NCI-H524 treated with DMSO at 0.1 percent for 48 hours (cell line): ENCODE measurements at places on chromosomes 16 and 17.
A peak's percentile ranks its signal among the peaks of the same experiment; 100 is the strongest.

GRCh38 chr16:12193692-12194091 lies 217.2 kb downstream of the SNX29 start:
- no peak for DNase-seq

DNA sequence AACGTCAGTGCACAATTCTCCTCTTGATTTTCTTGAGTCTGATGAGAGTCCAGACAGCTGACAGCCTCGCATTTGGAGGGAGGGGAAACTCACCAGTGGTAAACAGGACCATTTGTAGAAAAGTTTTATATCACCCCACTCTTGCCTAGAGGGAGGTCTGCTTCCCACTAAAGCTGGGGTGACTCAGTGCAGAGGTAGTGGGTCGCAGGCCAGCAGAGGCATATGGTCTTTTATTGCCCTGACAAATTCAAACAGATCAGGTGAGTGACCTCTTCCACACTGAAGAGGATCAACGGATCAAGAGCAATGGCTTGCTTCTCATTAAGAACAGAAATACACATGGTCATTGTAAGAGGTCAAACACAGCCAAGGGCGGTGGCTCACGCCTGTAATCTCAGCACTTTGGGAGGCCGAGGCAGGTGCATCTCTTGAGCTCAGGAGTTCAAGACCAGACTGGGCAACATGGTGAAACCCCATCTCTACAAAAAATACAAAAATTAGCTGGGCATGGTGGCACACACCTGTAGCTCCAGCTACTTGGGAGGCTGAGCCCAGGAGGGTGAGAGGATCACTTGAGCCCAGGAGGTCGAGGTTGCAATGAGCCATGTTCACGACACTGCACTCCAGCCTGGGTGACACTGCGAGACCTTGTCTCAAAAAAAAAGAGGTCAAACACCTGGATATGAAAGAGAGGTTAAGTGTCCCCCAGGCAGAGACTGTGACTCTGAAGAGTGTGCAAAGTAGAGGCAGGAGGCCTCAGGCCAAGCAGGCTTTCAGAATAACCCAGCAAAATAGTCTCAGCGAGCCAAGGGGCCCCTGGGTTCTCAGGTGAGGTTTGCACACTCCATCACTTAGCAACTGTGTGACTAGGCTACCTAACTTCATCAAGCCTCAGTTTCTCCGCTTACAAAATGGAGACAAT lies 56.5 kb upstream of the ERN1 start:
- DNase-seq = no peak

DNA sequence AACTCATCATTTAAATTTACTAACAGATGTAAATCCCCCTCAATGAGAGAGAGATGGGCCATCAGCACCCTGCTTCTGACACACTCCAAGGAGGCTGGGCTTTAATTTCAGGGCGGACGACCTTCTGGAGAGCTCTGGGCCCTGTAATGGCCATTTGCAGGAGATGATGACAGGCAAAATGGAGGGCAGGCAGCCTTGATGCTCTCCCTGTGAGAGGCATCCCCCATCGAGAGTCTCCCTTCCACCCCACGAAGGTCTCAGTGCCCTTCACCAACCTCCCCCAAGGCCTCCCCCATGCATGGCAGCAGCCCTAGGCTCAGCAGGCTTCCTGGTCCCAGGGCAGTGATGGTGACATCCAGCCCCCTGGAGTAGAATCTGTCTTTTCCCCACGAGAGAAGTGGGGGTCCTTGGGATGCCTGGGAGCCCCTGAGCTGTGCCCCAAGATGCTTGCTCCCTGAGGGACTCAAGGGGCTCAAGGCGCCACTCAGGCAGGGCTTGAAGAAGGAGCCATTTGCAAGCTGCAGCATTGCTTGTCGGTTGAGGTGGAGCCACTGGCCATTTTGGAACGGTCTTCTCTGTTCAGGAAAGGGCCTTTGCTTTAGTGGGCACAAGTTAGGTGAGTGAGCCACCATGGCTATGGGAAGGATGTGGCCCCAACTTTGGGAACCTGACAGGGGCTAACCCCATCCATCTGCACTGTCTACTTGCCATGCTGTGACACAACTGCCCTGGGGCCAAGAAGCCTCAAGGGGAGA lies 82.6 kb downstream of the C16orf78 start:
- DNase-seq = no peak

- DNase-seq = no peak
Observed at GRCh38 chr17:36920032-36921005, 17.0 kb upstream of the LHX1 start.

- no peak for DNase-seq
Observed at GRCh38 chr17:39999067-39999466, 16.2 kb upstream of the CSF3 start.

- DNase-seq = no peak
Observed at GRCh38 chr17:213286-214105, 32.0 kb upstream of the DOC2B start.

GRCh38 chr16:79911660-79912059 lies 311.1 kb upstream of the MAF start:
- DNase-seq = no peak

DNA sequence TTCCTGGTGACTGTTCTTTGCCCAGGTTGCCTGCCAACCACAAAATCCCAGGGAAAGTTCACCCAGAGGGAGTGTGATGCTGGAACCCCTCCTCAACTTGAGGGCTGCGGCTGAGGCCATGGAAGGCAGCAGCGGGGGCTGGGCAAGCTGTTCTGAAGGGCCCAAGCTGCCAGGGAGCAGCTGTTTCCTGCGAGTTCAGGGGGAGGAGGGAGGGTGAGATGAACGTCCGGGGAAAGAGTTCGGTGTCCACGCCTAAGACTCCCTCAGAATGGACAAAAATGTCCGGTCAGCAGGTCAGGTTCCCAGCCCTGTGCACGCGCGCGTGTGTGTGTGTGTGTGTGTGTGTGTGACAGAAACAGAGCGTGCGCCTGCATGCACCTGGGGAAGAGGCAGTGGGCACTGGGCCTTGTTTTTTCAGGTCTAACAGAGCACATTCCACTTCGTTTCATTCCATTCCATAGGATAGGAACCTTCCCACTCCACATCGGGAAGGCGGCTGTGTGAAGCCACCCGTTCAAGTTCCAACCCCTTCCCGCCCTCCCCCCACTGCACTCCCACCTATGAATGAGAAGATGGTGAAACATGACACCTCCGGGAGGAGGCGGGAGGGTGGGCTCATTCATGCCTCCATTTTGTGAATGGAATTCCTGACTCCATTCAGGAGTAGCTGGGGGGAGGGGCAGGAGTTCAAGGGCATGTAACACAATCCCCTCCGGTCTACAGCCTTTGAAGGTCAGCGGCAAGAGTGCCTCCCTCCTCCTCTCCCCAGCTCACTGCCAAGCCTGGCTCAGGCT lies 15.7 kb downstream of the ETV4 start:
- DNase-seq = peak; percentile 44

- DNase-seq = no peak
Observed at GRCh38 chr17:78892520-78892919, 10.5 kb downstream of the CEP295NL start.

GRCh38 chr16:68490829-68491575 lies 42.7 kb upstream of the SMPD3 start:
- no peak for DNase-seq

- no peak for DNase-seq
Observed at GRCh38 chr16:72787514-72788268, 260.2 kb downstream of the ZFHX3 start.

- DNase-seq = peak; percentile 84
Observed at GRCh38 chr16:27720731-27721530, 171.0 kb downstream of the KATNIP start.

GRCh38 chr17:66941773-66942450 lies 22.6 kb upstream of the CACNG4 start:
- no peak for DNase-seq

DNA sequence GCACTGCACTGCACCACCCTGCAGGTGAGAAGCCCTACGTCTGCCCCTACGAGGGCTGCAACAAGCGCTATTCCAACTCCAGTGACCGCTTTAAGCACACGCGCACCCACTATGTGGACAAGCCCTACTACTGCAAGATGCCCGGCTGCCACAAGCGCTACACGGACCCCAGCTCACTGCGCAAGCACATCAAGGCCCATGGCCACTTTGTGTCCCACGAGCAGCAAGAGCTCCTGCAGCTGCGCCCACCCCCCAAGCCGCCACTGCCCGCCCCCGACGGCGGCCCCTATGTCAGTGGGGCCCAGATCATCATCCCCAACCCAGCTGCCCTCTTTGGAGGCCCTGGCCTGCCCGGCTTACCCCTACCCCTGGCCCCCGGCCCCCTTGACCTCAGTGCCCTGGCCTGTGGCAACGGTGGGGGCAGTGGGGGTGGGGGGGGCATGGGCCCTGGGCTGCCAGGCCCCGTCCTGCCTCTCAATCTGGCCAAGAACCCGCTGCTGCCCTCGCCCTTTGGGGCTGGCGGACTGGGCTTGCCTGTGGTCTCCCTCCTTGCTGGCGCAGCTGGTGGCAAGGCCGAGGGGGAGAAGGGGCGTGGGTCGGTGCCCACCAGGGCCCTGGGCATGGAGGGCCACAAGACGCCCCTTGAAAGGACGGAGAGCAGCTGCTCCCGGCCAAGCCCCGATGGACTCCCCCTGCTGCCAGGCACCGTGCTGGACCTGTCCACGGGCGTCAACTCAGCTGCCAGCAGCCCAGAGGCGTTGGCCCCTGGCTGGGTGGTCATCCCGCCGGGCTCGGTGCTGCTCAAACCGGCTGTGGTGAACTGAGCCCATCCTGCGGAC lies 14.2 kb downstream of the PAM16 start:
- no peak for DNase-seq

- DNase-seq = no peak
Observed at GRCh38 chr16:8756755-8757154, 40.7 kb downstream of the TMEM186 start.

DNA sequence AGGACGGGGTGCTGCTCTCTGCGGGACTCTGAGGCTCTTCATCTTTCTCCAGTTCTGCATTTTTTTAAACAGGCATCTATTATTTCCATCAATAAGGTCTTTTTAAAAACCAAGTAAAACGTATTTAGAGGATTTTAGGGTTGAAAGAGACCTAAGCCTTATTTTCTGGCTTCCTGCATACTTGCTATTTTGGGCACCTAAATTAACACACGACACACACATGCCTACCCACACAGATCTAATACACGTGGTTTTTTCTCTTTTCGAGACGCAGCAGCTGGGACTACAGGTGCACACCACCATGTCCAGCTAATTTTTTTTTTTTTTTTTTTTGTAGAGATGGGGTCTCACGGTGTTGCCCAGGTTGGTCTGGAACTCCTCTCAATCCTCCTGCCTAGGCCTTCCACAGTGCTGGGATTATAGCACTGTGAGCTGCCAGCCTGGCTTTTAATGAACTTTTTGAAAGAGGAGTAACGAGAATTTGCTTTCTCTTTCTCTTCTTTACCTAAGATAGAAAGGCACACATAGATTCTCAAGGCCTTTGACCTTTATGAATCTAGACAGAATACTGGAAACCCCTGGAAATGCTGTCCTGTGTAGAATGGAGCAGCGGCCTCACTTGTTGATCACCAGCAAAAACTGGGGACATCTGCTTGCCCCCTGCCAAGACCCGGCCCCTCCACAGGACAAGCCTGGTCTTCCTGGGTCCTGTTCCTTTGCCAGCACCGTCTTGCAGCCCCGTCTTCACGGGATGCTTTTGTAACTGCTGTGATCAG lies 13.8 kb downstream of the DNAAF8 start:
- DNase-seq = no peak

- no peak for DNase-seq
Observed at GRCh38 chr16:83023011-83023410, 396.2 kb downstream of the CDH13 start.
